ENCODE measurements at places on chromosomes 6 and 20. TPM values are rescaled to one million over a fixed set of nuclear protein-coding genes. Genes with fewer than 3 reads are reported as not detected.

- no peak for DNase-seq
- no peaks in the 10 kb centered on the region for H3K4me1 ChIP-seq
- H3K27me3 ChIP-seq: no peaks in the 10 kb centered on the region
- H3K27ac ChIP-seq: no peak overlapping the region
These were observed 126.9 kb downstream of the KCNQ5 start for GRCh38 chr6:72748759-72749158.

GRCh38 chr6:150377211-150377781 is 8.5 kb downstream of the IYD start:
- H3K4me1 ChIP-seq: peaks cover 4% of the 10 kb centered on the region
- H3K27ac ChIP-seq: no peak overlapping the region
- no peak for DNase-seq
- no peaks in the 10 kb centered on the region for H3K27me3 ChIP-seq

GRCh38 chr20:47392721-47393073 is 36.2 kb upstream of the ZMYND8 start:
- no peaks in the 10 kb centered on the region for H3K27me3 ChIP-seq
- no peaks in the 10 kb centered on the region for H3K36me3 ChIP-seq
- H3K27ac ChIP-seq: no peak overlapping the region
- H3K4me1 ChIP-seq: no peaks in the 10 kb centered on the region
- H3K4me3 ChIP-seq: no peak overlapping the region
- DNase-seq: no peak

- peaks cover 23% of the 10 kb centered on the region for H3K36me3 ChIP-seq
- H3K4me1 ChIP-seq: no peaks in the 10 kb centered on the region
- H3K27me3 ChIP-seq: no peaks in the 10 kb centered on the region
- no peak overlapping the region for H3K27ac ChIP-seq
These were observed 3.1 kb downstream of the MAP1LC3A start for GRCh38 chr20:34561661-34562060.

The DNAH8 gene
- 0.22 TPM for total RNA-seq

The ULBP2 gene
- total RNA-seq: not detected

The HTR1E gene
- total RNA-seq: not detected

Data from tibial nerve (tissue), 4 donors.